Activated naive CD4-positive, alpha-beta T cell treated with anti-CD3 and anti-CD28 coated beads for 36 hours (primary cell): ENCODE measurements at places on chromosomes 6 and 20. TPM values are rescaled to one million over a fixed set of nuclear protein-coding genes. Genes with fewer than 3 reads are reported as not detected.

Gene SPATA2
- total RNA-seq = 7.3 TPM

Gene PXT1
- 0.15 TPM for total RNA-seq

Gene TPD52L1
- 5.7 TPM for total RNA-seq

Gene C2
- 1.6 TPM for total RNA-seq

Gene CGA
- total RNA-seq = not detected

Gene PPIL1
- total RNA-seq = 42.8 TPM

Gene POM121L2
- not detected for total RNA-seq

Gene CRIP3
- total RNA-seq = 3.1 TPM
